Cerebellum (tissue), 4 donors: ENCODE measurements at places on chromosomes 6 and 20.

DNA sequence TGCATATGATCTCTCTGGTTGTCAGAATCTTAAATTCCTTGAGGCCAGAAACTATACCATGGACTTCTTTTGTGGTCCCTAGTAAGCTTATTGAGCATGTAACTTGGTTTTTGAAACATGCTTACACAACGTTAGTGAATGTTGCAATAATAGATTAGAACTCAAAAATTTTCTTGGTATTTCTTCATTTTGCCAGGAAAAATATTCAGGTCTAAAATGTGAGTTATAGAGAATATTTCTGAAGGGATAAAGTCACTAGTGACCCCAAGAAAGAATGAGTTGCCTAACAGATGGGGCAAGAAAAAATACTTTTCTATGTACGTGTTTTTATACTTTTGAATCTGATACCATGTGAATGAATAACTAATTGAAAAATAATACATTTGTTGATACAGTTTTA, 195.4 kb downstream of the TFAP2A start:
- DNase-seq: no peak

- DNase-seq: no peak
Measured at GRCh38 chr6:132218059-132218696, 183.1 kb downstream of the MOXD1 start.

- DNase-seq: no peak
Measured at GRCh38 chr20:25476106-25477013, 68.9 kb downstream of the GINS1 start.

DNA sequence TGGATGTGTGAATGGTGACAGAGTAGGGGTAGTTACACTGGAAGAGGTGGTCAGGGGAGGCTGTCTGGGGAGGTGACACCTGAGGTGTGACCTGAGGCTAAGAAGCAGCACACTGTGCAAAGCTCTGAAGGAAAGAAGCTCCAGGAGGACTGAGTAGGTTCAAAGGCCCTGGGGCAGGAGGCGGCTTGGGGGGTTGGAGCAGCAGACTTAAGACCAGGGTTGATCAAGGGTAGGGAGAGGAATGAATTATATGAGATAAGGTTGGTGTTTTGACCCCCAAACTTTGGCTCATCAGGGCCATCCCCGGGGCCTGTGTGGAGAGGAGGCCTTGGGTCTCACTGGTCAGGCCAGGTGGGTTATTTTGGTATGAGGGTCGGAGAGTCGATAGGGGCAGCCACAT, 166.1 kb downstream of the GRM4 start:
- DNase-seq: no peak

DNA sequence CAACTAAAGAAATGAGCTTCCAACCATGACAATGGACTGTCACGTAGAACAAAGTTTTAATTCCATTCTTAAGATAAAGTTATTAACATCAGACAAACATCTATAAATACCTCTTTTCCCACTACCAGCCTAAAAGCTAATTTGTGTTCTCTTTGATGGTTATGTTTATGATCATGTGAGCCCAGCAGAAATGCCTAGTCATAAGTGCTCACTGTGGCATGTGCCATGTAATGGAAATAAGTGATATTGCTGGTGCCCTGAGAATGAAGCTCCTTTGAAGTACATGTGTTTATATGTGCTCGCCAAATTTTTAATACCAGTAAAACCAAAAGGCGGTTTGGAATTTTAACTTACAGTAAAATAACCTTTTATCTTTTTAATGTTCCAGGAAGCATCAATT, 205.8 kb downstream of the ISM1 start:
- DNase-seq: no peak
